ENCODE measurements at places on chromosomes 6 and 20. TPM values are rescaled to one million over a fixed set of nuclear protein-coding genes. Genes with fewer than 3 reads are reported as not detected.

DNA sequence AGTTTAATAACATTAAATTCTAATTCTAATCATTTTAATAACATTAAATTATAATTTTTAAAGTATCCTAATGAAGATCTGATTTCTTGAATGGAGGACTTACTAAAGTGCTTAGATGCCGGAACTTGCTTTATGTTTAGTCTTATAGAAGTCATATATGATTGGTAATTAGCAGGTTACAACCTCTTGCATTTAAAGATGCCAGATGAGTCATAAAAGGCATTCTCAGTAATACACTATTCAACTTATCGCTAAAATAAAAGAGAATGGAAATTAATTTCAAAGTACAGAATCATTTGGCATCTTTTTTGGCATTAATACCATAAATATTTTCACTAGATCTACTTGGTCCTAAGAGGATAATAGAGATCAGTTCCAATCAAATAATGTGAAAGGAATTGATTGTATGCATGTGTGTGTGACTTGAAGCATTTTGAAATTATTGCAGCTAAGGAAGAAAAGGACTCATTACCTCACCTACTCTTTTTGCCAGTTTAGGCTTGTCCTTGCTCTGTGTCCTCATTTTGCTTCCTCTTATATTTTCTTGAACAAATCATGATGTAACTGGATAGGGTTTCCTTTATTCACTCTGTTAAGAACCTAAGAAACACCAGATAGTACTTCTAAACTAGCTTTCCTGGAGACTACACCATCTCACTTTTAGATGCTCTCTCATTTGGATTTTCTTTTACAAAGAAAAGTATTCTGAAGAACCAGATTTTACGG lies 2.7 kb downstream of the COL21A1 start:
- DNase-seq: no peak

DNA sequence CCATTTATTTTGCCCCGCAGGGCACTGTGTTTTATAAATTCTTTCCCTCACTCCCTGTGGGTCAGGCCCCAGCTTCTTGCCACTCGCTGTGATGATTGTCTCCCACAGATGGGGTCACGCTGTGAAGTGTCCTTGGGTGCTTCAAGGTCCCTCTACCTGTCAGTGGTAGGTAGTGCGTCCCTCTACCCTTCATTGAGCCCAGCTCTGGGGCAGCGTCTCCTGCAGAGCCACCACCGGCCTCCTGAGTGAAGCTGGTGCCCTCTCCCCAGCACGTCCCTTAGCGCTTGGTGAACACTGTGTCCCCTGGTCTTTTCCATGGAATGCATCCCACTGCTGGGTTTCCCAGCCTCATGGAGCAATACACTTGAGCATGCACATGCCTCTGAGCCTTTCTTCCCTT lies 108.2 kb downstream of the NRN1 start:
- DNase-seq: no peak

KIF13A gene
- total RNA-seq: 66.9 TPM

GRCh38 chr6:157151029-157151428 lies 172.3 kb downstream of the TMEM242 start:
- no peak for DNase-seq

- DNase-seq: no peak
Measured at GRCh38 chr6:90820436-90820835, 233.6 kb upstream of the MAP3K7 start.

TNFRSF6B gene
- total RNA-seq: 0.83 TPM

DNA sequence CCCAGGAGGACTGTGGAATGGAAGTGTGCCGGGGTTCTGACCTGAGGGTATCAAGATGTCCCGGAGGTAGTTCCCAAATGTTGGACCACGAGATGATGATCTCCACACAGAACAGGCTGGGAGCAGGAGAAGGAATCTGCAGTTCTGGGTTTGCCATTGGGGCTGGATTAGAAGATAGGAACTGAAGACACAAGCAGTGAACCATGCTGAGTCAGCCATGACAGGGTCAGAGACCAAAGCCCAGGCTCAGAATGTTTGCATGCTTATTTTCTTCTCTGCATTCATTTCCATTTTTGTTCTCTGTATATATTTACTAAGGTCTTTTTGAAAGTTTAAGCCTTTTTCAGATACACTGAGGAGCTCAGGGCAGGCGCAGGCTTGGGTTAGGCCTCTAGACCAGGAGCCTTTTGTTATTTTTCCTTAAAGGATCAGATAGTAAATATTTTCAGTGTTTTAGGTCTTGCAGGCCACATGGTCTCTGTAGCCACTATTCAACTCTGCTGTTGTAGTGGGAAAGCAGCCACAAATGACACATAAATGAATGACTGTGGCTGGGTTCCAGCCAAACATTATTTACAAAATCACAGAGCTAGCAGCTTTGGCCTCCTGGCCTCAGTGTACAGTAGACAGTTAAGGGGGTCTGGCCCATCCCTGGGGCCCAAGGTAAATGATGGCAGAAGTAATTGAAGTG lies 28.5 kb downstream of the SLC35D3 start:
- DNase-seq: no peak

DNA sequence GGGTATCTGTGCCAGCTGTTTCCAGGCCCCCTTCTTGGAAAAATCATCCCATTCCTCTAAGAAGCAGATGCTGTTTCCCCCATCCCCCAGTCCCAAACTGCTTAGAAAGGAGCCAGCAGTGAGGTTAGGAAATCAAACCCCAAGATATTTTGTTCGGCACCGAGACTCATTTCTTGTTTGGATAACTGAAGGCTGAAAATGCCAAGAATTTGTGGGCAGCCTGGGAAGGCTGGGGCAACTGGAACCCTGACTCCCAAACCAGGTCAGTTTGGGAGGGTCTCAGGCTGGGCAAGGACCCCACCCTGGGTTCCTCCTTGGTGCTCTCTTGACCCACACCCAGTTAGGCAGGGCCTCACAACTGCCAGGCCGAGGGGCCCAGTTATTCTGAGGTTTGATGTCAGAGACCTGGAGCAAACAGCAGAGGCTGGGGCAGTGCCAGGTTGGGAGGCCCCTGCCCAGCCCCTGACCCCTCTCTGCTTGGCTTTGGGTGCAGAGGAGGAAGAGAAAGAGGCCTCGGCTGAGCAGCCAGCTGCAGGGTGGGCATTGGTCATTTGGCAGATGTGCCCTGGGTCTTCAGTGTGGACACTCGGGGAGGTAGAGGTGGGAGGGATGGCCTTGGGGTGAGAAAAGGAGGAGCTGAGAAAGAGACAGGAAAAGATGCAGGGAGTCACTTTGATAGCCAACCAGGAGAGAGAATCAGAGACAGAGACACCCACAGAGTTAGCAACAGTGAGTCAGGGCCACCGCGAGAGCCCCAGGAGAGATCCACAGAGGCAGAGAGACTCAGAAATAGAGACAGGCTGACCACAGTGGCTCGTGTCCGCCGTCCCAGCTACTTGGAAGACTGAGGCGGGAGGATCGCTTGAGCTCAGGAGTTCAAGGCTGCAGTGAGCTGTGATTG lies 5.0 kb downstream of the ANGPT4 start:
- DNase-seq: no peak

DNA sequence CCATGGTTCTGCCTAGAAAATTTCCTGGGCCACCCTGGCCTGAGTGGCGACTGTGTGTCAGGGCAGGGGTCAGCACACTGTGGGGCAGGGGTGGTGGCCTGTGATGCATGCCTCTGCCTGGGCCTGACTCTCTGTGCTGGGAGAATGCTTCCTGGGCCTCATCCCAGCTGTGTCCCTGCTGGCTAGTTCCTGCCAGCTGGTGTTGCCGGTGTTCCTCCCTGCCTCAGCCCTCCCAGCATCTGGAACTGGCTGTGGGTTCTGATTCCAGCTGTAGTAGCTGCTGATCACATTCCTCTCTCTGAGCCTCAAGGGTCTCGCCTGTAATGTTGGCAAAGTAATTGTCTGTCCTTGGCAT lies 101.5 kb downstream of the SYCP2 start:
- no peak for DNase-seq

NQO2 gene
- total RNA-seq: 12.8 TPM

KCNQ5 gene
- total RNA-seq: not detected

DNA sequence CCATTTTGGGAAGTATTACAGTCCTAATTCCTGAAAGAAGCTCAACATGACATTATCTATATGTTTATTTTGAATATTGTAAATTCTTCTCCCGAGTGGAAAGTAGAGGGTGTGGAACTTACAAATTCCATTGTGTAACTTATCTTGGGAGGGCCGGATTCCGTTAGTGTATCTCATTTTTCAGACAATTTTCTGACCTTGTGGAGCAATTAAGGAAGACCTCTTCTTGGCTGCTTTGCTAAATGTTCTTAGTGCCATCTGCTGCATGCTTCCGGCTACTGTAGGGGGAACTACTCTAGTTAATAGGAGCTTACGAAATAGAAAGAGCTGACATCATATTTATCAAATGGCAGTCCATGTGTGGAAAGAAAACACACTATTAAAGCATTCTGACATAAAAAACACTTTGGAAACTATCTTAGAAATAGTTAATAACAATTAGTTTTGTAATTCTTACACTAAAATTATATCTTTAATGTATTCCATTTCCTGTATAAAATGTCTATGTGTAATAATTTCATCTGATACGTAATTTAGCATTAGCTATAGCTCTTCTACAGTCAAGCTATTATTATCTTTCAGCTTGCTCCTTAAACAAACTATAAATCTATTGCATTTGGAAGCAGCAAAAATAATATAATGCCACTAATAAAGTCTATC lies 41.5 kb upstream of the KCNQ5 start:
- DNase-seq: no peak

OR2B6 gene
- total RNA-seq: not detected

BPIFB2 gene
- total RNA-seq: not detected

HLA-DQA1 gene
- total RNA-seq: 3.8 TPM

- DNase-seq: no peak
Measured at GRCh38 chr6:39937686-39938333, 3.5 kb upstream of the MOCS1 start.

GRCh38 chr6:157885211-157885788 lies 62.3 kb downstream of the SNX9 start:
- no peak for DNase-seq

GGTLC1 gene
- total RNA-seq: not detected

DNA sequence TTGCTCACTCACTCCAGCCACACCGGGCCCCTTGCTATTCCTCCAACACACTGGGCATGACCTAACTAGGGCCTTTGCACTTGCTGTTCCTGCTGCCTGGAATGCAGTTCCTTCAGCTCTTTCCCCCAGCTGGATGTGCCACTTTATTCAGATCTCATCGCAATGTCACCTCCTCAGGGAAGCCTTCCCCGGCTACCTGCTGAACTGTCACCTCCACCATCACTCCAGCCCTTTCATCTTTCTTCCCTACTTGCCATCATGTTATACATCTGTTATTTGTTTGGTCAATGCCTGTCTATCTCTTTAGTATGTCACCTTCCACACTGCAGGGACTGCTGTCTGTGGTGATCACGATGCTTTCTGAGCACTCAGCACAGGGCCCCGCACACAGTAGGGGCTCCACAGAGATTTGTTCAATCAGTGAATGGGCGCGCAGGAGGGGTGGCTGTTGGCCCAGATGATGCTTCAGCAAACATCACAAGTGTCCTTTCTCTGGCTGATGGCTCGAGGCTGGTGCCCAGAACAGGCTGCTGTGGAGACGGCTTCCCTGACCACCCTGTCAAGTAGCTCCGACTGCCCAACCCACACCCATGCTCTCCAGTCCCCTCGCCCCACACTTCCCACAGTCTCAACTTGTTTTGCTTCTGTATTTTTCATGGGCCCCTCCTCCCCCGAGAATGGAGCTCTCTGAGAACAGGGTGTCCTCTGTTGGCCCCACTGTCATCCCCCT lies 31.8 kb downstream of the CEBPB start:
- no peak for DNase-seq

- no peak for DNase-seq
Measured at GRCh38 chr6:28134015-28134414, 7.7 kb upstream of the ZKSCAN8 start.

GRCh38 chr6:116280161-116280932 lies 617 bp upstream of the TSPYL1 start:
- DNase-seq: no peak

DNA sequence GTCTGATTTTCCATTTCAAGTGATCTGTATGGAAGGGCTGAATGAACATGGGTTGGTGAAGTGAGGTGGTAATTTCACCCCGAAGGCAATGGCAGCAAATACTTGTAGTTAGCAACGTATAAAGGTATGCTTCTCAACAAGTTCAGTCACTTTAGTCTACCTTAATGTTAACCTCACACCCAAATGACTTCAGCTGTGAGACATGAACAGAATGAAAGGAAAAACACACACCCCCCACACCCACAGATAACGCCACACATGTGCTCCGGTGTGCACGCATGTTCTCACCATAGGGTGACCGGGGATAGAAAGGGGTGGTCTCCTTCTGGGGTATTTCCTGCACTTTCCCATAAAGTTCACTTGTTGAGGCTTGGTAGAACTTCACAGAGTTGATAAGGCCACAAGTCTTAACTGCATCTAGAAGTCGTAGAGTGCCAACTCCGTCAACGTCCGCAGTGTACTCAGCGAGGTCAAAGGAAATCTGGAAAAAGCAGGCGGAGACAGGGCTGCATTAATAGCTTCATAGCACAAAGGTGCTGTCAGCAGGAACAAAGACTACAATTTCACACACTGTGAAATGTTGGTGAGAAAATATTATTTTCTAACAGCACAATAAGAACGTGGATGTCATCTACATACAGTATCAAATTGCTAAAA lies 284.8 kb downstream of the GMDS start:
- no peak for DNase-seq

DNA sequence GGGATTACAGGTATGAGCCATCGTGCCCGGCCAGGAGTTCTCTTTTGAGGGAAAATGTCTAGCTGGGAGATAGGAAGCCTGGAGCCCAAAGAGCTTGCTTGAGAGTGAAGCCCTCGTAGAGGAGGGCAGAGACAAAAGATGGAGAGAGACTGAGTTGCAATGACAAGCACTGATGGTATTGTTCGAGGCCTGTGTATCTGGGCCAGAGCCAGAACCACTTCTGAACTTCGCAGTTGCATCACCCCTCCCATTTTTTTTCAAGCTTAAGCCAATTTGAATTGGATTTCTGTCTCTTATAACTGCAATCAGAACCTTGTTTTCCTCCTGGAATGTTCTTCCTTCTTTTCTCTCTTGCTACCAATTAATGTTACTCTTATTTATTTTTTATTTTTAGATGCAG lies 83.1 kb downstream of the KCNB1 start:
- DNase-seq: peak; percentile 79

DNA sequence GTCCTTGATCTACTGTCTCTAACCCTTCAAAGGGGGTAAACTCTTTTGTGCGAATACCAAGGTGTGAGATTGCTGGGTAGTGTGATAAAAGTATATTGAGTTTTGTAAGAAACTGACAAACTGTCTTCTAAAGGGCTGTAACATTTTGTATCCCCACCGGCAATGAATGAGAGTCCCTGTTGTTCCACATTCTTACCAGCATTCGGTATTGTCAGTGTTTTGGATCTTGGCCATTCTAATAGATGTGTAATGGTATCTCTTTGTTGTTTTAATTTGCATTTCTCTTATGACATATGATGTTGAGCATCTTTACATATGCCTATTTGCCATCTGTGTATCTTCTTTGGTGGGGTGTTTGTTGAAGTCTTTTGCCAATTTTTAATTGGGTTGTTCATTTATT lies 1090.7 kb downstream of the KIF16B start:
- DNase-seq: no peak

DEFB119 gene
- not detected for total RNA-seq

- DNase-seq: no peak
Measured at GRCh38 chr20:36881888-36882287, 6.0 kb downstream of the TLDC2 start.

Measured in uterus (tissue), 4 donors.